Activated CD4-positive, alpha-beta T cell treated with anti-CD3 and anti-CD28 coated beads, Interleukin-2, amount 50 U/mL, for 4 hours (primary cell): ENCODE measurements at places on chromosomes 5 and 9.

- DNase-seq: no peak
Measured at GRCh38 chr5:171261361-171261760, 47.7 kb upstream of the TLX3 start.

DNA sequence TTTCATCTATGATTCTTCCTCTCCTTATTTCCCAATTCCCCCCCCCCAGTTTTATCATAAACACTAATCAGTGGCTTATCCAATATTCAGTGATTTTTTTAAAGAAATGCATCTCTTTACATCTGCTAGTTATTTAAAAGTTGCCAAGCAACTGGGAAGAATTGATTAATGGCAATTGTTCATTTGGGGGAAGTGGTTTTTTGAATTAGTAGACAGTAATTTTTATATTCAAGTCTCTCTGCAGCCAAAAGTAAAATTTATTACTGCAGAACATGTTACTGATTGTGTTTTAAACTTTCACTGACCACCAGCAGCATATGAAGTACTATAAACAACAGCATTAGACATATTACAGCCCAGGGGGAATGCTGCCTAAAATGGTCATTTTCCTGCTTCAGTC, 308.8 kb upstream of the NREP start:
- DNase-seq: no peak

DNA sequence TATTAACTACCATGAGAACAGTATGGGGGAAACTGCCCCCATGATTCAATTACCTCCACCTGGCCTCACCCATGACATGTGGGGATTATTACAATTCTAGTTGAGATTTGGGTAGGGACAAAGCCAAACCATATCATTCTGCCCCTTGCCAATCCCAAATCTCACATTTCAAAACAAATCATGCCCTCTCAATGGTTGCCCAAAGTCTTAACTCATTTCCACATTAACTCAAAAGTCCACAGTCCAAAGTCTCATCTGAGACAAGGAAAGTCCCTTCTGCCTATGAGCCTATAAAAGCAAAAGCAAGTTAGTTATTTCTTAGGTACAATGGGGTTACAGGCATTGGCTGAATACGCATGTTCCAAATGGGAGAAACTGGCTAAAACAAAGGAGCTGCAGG, 180.7 kb upstream of the CDH12 start:
- DNase-seq: no peak

DNA sequence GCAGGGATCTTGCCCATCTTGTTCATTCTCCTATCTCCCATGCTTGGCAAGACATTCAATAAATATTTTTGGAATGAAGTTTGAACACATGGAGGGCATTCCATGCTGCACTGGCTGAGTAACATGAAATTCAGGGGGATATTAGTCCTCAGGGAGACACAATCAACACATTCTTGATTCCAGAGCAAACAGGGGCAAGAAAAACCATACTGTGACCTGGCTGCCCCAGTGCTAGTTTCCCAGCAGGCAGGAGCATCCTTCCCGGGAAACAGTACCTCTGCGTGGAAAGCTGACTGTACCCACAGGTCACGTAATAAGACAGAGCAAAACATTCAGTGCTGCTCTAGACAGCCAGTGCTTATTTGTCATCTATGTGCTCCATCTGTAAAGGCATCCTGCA, 66.3 kb upstream of the SPOCK1 start:
- DNase-seq: no peak

GRCh38 chr9:86082870-86083269, 16.5 kb downstream of the GOLM1 start:
- DNase-seq: no peak

DNA sequence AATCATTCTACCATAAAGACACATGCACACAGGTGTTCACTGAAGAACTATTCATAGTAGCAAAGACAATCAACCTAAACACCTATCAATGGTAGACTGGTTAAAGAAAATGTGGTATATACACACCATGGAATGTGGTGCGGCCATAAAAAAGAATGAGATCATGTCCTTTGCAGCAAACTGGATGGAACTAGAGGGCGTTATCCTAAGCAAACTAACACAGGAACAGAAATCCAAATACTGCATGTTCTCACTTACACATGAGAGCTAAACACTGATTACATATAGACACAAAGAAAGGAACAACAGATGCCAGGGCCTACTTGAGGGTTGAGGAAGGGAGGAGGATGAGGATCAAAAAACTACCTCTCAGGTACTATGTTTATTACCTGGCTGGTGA, 103.8 kb downstream of the DRD1 start:
- no peak for DNase-seq

GRCh38 chr5:159619826-159620225, 289.5 kb upstream of the IL12B start:
- no peak for DNase-seq
